ENCODE measurements at places on chromosomes 5 and 9.

DNA sequence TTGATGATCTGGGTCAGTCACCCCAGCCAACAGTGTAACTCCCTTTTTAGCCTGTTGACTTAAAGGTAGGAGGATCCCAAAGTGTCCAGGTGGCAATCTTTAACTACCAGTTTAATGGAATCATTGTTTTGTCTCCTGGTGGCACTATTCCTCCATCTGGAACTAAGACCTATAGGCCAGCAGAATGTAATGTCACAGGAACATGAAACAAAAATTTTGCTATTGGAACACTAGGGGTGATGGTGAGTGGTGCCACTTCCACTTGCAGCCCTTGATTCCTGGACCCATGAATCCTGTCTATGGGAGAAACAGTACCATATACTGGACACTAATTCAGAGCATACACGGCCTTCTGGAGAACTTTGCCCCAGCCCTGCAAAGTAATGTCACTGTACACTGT lies 219.5 kb upstream of the RASA1 start:
- H3K4me1 ChIP-seq: no peaks in the 10 kb centered on the region
- no peak overlapping the region for H3K4me3 ChIP-seq
- H3K27me3 ChIP-seq: no peaks in the 10 kb centered on the region
- H3K36me3 ChIP-seq: no peaks in the 10 kb centered on the region
- no peak overlapping the region for H3K27ac ChIP-seq
- DNase-seq: no peak

DNA sequence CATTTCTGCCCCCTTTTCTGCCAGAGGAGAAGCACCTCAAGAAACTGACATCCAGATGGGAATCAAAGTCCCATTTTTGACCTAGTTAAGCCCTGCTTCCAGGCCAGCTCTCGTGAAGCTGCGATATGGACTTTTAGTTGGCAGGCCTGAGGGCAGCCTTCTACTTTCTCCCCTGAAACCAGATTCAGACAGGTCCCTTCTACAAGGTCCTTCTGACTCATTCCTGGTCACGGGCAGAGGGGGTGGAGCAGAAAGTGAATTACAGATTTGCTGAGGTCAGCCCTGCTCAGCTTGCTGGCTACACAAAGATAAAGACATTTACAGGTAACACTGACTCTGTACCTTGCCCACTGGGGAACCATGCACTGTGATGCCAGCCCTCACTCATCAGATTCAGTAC lies 52.8 kb upstream of the TUT7 start:
- no peak overlapping the region for H3K4me3 ChIP-seq
- DNase-seq: no peak
- H3K27me3 ChIP-seq: no peaks in the 10 kb centered on the region
- no peaks in the 10 kb centered on the region for H3K4me1 ChIP-seq
- H3K36me3 ChIP-seq: no peaks in the 10 kb centered on the region

DNA sequence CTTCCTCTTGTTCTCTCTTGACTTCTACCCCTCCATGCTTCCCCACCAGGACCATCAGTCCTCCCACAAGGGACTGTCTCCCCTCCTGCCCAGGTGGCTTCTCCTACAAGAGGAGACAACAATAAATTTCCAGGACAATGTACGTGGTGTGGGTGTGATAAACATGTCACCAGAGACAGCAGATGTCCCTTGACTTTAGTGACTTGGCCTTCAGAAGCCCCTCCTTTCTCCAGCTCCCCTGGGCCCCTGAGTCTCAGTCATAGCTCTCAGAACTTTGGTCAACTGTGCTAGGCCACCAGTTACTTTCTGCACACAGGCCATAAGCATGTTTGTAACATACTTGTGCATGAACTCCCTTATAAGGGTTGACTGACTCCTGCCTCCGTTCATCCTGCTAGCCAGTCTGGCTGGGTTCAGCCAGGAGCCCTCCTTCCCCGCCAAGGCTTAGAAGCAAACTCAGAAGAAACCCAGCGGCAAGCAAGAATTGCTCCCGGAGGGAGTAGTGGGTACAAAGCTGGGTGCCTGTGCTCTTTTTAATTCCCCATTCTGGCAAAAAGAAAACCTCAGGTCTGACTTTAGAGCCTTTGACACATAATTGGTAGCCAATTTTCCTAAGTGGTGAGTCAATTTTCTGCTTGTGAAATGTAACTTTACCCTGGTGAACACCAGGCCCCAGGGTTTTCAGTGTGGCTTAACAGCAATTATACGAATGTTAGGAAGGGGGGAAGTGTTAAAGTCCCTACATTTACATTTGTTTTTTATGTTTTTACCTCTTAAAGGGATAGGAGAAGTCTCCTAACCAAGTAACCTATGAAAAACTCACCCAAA lies 49.2 kb downstream of the EBF1 start:
- no peak for DNase-seq
- H3K36me3 ChIP-seq: no peaks in the 10 kb centered on the region
- no peaks in the 10 kb centered on the region for H3K4me1 ChIP-seq
- H3K4me3 ChIP-seq: no peak overlapping the region
- no peak overlapping the region for H3K27ac ChIP-seq

- DNase-seq: no peak
- H3K4me1 ChIP-seq: no peaks in the 10 kb centered on the region
Measured at GRCh38 chr9:130997925-130998596, 10.9 kb upstream of the LAMC3 start.

DNA sequence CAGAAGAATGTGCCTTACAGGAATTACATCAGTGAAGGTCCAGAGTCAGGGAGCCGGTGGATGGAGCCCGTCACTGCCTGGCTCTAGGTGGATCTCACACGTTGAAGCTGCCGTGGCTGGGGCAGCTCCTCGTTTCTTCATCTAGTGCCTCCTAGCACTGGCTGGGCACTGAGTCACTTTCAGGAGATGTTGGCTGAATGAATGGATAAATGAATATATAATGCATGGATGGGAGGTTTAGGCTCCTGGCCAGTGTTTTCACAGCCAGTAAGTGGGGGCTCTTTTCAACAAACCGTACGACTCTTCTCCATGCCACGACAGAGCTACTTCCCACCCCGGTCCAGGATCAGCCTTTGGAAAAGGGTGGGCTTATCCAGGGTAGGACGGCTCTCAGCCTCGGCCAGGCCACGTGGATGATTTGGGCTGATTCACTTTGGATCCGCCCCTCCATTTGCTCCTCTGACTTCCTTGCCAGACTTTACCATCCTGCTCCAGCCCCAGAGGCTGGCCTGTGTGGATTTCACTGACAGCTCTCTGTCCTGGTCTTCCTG lies 1.3 kb upstream of the SH3PXD2B start:
- DNase-seq: no peak
- peaks cover 4% of the 10 kb centered on the region for H3K4me1 ChIP-seq
- no peak overlapping the region for H3K4me3 ChIP-seq

DNA sequence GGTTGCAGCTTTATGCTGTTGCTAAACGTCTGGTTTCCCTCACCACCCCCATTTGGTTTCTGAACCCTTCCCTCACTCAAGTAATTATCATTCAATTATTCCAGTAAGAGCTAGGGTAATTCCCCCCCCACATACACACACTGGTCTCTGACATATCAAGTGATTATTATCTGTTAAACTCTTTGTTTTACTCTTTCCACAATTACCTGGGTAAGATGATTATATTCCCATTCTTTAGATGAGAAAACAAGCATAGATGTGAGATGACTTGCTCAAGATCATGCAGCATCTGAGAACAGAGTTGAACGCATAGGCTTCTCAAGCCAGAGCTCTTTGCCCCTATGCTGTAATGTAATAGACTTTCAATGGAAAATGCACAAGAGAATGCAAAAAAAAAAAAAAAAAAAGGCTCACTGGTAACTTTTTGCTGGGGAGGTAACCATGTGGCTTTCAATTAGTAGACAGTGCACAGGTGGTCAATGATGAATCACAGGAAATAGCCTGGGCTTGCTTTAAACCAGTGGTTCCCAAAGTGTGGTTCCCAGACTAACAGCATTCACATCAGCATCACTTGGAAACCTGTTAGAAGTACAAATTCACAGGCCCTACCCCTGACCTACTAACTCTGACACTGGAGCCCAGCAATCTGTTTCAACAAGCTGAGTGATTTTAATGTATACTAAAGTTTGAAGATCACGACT lies 87.6 kb downstream of the PIK3R1 start:
- no peak for DNase-seq
- H3K4me3 ChIP-seq: no peak overlapping the region

GRCh38 chr5:92942762-92943161 lies 638.3 kb downstream of the NR2F1-AS1 start:
- H3K27ac ChIP-seq: no peak overlapping the region
- no peaks in the 10 kb centered on the region for H3K27me3 ChIP-seq

GRCh38 chr5:96876292-96876850 lies at the start of gene ERAP2:
TSS of gene ERAP2 (plus strand) at chr5:96876500. CDS start at chr5:96879686, 3,186 bp downstream.
- peaks cover 57% of the 10 kb centered on the region for H3K4me1 ChIP-seq
- peak within 1 kb of the TSS; percentile 74 for H3K4me3 ChIP-seq
- DNase-seq: peak; percentile 67

- no peaks in the 10 kb centered on the region for H3K27me3 ChIP-seq
- H3K27ac ChIP-seq: no peak overlapping the region
- H3K4me3 ChIP-seq: no peak overlapping the region
- no peak for DNase-seq
Measured at GRCh38 chr9:133558191-133559126, 24.0 kb downstream of the ADAMTSL2 start.

DNA sequence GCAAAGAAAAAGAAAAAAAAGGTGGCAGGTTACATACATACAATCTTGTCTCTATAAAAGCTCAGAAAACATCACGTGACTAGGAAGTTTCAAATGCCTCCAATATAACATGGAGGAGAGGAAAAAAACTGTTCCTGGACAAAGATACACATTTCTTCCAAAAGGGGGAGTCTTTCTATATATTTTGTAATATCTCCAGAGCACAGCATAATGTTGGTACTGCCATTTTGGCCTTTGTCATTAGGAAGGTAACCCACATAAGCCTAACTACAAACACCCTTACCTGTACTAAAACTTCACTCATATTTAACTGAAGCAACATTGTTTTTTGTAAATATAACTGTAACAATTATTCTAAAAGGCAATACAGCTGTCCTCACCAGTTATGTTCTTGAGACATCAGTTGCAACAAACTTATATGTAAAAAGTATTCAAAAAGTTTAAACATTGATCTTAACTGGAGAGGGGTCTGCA lies 1.2 kb upstream of the BTF3 start:
- peak overlapping the region; percentile 98 for H3K27ac ChIP-seq
- peak overlapping the region; percentile 89 for H3K4me3 ChIP-seq
- peaks cover 39% of the 10 kb centered on the region for H3K4me1 ChIP-seq
- no peak for DNase-seq

DNA sequence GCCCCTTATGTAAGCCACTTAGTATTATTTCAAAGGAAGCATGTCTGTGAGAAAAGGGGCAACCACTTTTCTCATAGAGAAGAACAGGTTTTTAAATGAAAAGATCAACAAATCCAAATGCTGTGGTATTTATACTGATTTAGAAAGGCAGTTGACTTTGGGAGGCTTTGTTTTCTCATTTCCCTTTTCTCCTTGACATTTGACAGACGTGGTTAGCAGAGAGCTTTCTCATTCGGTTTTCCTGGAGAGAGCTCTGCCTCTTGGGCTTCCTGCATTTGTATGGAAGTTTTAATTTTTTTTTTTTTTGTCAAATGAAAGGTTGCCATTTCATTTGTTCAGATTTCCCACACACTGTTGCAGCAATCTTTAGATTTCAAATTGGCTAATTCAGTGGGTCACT lies 62.5 kb downstream of the EXOSC2 start:
- no peaks in the 10 kb centered on the region for H3K27me3 ChIP-seq
- no peak overlapping the region for H3K27ac ChIP-seq
- H3K4me1 ChIP-seq: no peaks in the 10 kb centered on the region
- H3K4me3 ChIP-seq: no peak overlapping the region
- no peaks in the 10 kb centered on the region for H3K36me3 ChIP-seq
- DNase-seq: no peak

Data from CD8-positive, alpha-beta memory T cell (primary cell).